ENCODE measurements at places on chromosomes 5 and 9.
A peak's percentile ranks its signal among the peaks of the same experiment; 100 is the strongest.

GRCh38 chr5:88693071-88693932, 189.7 kb downstream of the MEF2C start:
- peak; percentile 43 for DNase-seq

DNA sequence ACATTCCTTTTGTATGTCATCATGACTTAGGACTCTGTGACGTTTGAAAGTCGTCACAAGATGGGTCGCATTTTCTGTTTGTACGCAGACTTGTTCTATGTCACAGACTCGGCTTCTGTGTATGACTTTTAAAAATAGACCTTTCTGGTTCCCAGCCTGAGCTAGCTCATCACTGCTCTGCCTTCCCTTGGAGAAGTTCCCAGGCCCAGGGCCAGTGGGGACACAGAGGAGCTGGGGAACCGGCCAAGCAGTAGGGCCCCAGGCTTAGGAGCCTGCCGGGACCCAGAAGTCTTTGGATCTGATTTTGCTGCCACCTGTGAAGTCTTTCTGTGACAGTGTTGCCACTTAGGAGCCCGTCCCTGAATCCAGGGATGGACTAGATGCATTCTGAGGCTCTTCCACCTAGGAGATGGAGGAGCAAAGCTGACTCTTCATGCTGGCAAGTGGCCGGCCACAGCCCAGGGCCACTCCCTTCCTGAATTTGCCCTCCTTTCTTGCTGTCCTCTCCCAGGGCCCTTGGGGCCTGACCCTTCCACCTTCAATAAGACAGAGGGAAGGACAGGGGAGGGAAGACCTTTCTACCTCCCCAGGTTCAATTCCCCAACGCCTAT, 18.1 kb upstream of the UBE2QL1 start:
- no peak for DNase-seq

- no peak for DNase-seq
Observed at GRCh38 chr5:89289604-89290003, 406.6 kb upstream of the MEF2C start.

- no peak for DNase-seq
Observed at GRCh38 chr9:105385381-105385985, 62.4 kb upstream of the FSD1L start.

- DNase-seq, result no peak
Observed at GRCh38 chr5:136666970-136667620, 301.8 kb upstream of the TRPC7 start.

Data from ELF-1 (cell line).